A172 (cell line): ENCODE measurements at places on chromosomes 3 and 15. TPM values are rescaled to one million over a fixed set of nuclear protein-coding genes. Genes with fewer than 3 reads are reported as not detected.
A peak's percentile ranks its signal among the peaks of the same experiment; 100 is the strongest.

Gene MORC1
- not detected in 2 replicates for total RNA-seq

Gene MUC4
- total RNA-seq, result not detected in 2 replicates

DNA sequence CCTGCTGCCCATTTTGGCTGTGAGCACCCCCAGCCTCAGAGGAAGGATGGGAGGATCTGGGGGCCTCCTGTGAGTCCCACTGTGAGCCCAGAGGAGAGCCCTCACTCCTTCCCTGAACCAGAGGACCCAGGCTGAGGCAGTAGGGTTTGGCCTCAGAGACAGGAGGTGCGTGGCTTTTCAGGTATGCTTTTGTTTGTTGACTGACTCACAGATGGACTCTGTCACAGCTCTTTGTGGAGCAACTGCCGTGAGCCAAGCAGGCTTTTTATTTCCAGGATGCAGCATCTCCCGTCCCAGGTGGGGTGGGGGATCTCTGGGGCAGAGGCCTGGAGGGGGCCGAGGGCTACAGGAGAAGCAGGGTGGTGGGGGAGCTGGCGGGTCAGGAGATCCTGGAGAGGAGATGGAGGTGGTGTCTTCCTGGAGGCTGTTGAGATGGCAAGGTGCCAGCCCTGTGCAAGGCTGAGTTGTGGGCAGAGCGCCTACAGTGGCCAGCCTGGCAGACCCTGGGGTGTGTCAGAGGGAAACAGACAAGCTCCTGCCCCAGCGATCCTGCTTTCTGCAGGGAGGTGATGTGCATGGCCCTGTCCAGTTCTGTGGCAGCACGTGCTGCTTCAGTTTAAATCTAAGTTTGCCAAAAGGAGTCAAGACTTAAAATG is 24.0 kb downstream of the PLXNA1 start:
- no peak for DNase-seq

Gene DGKG
- total RNA-seq, result 10.1 and 12.0 TPM in 2 replicates

DNA sequence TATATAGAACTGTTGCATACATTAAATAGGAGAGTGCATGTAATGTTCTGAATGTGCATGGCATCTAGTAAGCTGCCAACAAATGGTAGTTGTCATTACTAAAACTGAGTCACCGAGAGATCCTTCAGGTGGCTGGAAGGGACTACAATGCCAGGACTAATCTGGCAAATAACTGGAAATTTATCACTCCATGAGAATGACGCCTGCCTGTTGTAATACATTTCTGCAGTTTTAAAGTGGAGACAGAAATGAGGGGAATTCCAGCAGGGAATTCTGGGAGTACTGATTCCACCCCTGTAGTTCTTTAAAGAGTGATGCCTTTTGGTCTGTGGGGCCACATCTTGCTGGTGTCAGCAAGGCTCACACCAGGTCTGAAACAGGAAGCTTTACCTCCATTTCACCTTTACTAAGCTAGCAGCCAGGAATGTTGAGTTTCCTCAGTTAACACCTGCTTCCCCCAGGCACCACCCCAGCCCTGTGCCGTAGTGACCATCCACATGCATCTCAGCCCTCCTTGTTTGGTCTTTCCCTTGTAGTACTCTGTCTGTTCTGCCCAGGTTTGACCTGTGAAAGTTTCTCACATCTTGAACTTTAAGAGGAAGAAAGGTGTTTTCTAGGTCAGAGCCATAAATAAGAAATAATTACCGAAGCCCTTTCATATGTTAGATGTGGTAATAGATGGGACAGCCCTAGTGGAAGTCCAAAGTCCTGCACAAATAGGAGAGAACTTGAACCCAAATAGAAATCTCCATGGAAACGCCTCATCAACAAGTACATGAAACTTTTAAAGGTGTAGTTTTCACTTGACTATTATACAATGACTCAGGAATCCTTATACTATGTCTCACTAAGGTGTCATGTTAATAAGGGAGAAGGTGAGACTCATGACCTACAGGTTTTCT is 56.7 kb upstream of the LMOD3 start:
- peak; percentile 64 for DNase-seq

DNA sequence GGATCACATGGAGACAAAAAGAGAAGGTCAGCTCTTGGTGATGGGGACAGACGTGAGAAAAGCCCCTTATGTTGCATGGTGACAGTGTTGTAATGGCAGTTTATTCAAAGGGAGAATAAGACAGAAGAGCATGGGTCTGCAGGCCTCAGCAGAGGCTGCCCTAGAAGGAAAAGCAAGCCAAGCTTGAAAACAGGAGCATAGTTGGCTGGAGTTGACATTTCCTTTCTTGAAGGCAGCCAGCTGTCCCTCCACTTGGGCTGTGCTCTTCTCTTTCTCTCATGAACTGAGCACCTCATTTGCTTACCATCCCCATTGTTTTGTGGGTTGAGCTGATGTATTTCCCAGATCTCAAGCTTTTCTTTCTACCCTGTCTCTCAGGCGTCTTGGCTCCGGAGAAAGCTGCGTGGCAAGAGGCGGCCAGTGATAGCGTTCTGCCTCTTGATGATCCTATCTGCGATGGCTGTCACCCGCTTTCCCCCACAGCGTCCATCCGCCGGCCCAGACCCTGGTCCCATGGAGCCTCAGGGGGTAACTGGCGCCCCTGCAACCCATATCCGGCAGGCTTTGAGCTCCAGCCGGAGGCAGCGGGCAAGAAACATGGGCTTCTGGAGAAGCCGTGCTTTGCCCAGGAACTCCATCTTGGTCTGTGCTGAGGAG is 52.9 kb downstream of the GASK1A start:
- no peak for DNase-seq

DNA sequence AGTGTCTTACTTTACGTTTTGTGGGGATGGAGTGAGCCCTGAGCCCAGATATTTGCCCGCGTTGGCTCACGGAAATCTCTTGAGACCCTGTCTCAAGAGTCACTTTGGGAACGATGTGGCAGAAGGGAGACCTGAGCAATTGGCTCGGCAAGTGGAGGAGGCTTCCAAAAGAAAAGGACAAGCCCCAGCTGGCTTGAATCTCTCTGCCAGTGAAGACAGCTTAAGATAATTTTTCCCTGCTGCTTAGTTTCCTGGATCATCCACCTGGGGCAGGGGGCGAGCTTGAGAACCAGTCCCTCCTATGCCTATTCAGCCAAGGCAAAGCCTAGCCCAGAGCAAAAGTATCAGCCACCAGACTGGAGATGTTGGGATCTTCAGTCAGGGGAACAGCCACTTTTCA is 708 bp downstream of the SEC22A start:
- DNase-seq, result no peak

Gene ATG3
- total RNA-seq, result 87.3 and 136 TPM in 2 replicates

Gene CFAP91
- total RNA-seq, result 1.8 and 2.2 TPM in 2 replicates

GRCh38 chr3:152040319-152040718 is 166.9 kb downstream of the SUCNR1 start:
- DNase-seq, result no peak

DNA sequence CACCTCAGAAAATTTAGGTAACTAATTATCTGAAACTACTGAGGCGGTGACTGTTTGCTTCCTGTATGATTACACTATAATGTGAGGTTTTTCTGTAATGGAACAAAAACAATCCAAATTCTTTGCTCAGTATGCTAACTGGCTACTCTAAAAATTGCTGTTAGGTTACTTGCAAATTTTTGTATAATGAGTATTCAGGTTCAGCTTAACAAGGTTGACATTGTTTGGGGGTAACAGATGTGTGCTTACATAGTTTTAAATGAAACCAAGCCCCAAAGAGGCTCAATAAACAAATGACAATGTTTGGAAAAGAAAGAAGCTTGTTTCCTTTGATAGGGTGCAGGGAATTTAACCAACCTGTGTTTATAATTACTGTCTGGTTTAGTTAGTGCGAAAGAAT is 414.5 kb upstream of the MDFIC2 start:
- peak; percentile 16 for DNase-seq

DNA sequence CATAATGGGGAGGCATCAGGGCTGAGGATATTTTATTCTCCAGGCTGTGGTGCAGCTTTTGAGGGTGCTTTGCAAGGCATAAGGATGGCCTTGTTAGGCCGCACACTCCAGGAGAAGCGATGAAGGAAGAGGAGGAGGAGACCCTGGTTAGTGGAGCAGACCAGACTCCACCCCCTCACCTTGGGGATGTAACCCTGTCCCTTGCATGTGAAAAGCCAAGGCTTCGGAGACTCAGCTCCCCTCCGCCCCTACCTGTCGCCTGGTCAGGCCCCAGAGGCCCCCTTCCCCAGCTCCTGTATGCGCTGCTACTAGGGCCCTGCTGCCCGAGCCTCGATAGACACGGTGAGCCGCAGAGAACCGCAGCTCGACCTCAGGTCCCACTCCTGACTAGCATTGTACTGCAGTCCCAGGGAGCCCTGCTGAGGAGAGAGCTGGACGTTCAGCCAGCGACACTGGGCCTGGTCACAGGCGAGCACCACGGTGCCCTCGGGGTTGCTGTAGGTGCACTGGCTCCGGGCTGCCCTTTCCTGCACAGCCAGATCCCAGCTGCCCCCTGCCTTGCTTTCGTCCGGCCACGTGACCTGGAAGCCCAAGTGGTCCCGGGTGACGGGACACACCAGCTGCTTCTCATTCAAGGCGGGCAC is 10.2 kb downstream of the CPN2 start:
- no peak for DNase-seq

- no peak for DNase-seq
Observed at GRCh38 chr3:42778644-42779043, 5.6 kb upstream of the CCDC13 start.

DNA sequence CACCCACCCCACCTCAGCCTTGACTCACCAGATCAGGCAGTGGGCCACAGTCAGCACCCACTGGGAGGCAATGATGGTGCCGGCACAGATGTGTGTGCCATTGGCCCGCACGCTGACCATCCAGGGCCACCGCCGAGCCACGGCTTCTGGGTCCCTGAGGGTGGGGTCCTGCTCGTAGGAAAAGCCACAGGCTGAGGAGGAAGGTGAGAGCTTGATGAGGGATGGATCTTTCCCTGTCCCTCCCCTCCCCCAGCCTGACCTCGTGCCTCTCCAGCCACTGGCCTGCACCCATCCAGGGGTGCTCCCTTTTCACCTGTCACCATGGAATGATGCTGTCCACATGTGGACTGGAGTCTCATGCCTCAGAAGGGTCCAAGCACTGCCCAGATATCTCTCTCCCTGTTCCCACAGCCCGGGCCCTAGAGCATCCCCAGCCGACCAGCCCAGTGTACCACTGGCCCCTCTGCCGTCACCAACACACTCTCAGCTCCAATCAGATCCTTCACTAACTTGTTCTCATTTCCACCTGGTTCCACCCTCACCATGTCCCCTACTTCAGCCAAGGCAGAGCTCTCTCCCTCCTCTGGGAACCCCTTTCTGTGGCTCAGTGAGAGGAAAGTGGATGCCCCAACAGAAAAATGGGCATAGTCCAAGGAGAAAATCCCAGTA is 2.0 kb downstream of the PRSS50 start:
- DNase-seq, result no peak

Gene SMAD6
- total RNA-seq, result 20.8 and 37.9 TPM in 2 replicates

Gene NUP210
- 14.1 and 16.3 TPM in 2 replicates for total RNA-seq

DNA sequence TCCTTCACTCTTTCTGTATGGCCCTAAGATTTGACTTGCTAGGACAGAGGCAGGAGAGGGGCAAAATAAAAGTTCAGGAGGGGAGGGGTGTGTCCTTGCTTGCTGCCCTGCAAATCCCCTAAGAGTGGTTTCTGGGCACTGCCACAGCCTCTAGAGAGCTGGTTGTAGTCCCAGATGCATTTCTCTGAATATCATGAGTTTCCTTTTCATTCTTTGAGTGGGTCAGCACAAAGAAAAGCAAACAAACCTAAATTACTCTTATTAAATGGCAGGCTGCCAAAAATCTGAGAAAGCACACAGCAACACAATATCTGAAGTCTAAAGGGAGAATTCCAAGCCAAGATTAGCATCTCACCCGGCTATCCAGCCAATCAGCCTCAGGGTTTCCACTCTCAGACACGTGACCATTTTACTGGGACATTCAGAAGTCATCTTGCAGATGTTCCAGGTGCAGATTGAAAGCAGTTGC is 919.3 kb downstream of the TUSC7 start:
- no peak for DNase-seq

Gene MYZAP
- 3.2 and 4.3 TPM in 2 replicates for total RNA-seq
